ENCODE measurements at places on chromosomes 5 and 9. TPM values are rescaled to one million over a fixed set of nuclear protein-coding genes. Genes with fewer than 3 reads are reported as not detected.

- DNase-seq: no peak
Observed at GRCh38 chr5:107154593-107154992, 516.1 kb downstream of the EFNA5 start.

- DNase-seq: no peak
Observed at GRCh38 chr5:78594610-78595457, 53.7 kb downstream of the LHFPL2 start.

GRCh38 chr5:172110921-172111851 is 76.8 kb downstream of the STK10 start:
- DNase-seq: no peak

RNF183 gene
- not detected for total RNA-seq

PPP2R2B gene
- total RNA-seq: 36.6 TPM

DNA sequence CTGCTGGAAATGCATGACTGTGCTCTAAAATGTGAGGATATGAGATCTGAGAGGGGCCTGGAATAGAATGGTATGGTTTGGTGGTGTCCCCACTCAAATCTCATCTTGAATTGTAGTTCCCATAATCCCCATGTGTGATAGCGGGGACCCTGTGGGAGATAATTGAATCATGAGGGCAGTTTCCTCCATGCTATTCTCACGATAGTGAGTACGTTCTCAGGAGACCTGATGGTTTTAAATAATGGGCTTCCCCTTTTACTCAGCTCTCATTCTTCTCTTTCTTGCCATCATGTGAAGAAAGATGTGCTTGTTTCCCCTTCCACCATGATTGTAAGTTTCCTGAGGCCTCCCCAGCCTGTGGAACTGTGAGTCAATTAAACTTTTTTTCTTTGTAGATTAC is 133.6 kb upstream of the ADAMTS16 start:
- DNase-seq: no peak

GRCh38 chr5:41809128-41809527 is 61.1 kb downstream of the OXCT1 start:
- no peak for DNase-seq

DNA sequence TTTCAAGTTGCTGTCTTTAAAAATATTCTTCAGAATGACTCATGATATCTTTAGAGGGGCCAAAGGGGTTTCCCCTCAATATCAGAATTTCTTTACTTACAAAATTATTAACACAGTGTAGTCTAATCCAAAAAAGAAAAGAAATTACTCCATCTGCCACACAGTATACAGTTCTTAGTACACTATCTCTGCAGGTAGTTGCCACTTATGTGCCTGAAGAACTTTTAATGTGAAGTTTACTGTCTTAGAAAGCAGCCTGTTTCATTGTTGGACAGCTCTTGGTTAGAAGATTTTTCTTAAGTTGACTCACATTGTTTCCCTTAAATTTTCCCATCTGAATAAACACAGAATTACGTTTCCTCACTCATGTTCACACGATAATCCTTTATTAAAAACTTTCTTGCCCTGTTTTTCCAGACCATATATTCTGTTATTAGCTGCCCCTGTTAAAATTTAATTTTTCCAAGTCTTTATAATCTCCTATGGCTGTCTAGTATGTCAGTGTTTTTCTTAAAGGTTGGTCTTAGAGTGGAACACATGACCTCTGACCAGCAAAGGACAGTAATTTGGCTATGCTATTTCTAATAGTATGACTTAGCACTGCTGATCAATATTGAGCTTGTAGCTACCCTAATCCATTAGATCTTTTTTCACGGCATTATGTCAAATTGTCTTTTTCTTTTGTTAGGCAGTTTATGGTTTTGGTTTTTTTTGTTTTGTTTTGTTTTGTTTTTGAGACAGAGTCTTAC is 21.8 kb upstream of the FKTN start:
- no peak for DNase-seq

DNA sequence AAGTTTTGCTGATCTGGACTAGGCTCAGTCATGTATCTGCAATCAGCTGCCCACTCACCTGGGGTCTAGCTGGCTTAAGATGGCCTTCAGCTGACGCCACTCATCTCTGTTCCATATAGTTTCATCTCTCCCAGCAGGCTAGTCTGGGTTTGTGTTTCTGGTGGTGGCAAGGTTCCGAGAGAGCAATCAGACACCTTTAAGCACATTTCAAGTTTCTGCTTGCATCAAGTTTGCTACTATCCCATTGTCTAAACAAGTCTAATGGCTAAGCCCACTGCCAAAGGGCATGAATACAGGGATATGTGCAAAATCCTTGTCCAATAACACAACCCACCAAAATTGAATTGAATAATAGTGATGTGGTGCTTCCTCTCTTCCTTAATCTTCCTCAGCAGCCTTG is 251.7 kb downstream of the PIK3R1 start:
- no peak for DNase-seq

GRCh38 chr9:17185481-17186029 is 50.7 kb downstream of the CNTLN start:
- no peak for DNase-seq

DNA sequence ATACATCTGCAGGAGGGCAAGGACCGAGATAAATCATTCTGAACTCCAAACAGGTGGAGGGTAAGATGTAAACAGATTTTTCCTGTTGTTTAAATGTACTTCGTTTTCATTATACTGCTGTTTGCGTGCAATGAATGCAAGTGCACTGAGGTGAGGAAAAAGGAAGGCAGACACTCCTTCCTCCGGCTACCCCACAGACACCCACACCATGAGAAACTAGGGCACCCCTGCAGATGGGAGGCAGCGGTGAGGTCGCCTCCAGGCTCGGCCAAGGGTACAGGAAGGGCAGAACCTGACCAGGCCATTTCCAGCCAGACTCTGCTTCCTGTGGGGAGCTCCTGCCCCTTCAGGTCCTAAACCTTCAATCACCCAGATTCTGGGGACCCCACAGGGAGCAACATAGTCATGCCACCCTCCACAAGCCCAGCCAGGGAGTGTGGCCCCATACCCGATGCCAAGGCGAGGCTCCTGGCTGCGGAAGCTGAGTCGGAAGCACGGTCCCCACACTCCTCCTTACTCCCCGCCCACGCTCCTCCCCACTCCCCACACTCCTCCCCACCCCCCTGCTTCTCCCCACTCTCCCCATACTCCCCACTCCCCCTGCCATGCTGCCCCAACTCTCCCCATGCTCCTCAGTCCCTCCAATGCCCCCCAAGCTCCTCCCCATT is 37.1 kb downstream of the VAV2 start:
- DNase-seq: no peak

- no peak for DNase-seq
Observed at GRCh38 chr9:114261026-114261425, 61.9 kb upstream of the ORM1 start.

DNA sequence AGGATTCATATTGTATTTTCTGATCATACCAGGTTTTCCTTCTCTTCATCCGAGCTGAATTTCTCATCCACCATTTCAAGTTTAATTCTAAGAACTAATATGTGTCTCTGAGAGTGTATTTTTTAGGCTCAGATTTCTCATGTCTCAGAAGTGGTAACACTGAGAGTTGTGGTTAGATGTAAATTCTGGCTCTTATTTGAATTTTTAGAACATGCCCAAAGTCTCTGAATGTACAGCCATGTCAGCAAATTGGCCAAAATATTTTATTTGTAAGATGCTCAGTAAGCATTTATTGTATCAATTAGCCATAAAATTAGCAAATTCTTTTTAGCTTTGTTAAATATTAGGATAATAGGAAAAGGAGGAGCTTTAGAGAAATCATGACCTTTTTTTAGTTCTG is 16.6 kb downstream of the SV2C start:
- no peak for DNase-seq

LRRC19 gene
- not detected for total RNA-seq

GRCh38 chr9:6680797-6681146 is 35.2 kb upstream of the GLDC start:
- DNase-seq: no peak

NTNG2 gene
- 0.52 TPM for total RNA-seq

APBA1 gene
- 1.1 TPM for total RNA-seq

DRD1 gene
- total RNA-seq: 0.19 TPM

GRCh38 chr5:15834596-15835245 is 334.7 kb downstream of the FBXL7 start:
- no peak for DNase-seq

PSAT1 gene
- total RNA-seq: 317 TPM

DNA sequence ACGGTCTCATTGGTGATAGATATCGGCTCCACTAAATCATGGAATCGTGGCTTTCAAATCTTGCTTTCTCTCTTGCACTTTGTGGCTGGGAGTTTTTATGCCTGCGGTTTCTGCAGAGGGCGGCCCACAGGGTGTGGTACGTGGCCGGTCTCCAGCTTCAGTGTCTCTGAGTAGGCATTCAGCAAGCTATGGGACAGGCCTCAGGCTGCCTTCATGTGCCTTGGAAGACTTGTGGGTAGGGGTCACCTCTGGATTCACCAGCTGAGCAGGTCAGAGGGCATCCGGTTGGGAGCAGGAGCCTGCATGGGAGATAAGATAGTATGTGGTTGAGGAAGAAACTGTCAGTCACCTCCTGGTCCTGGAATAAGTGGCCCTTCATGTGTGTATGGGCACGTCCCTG is 47.7 kb downstream of the AMBP start:
- no peak for DNase-seq

GRCh38 chr5:170293273-170293672 is 4.3 kb downstream of the LCP2 start:
- DNase-seq: no peak

- no peak for DNase-seq
Observed at GRCh38 chr9:16386827-16387077, 483.7 kb downstream of the BNC2 start.

GRCh38 chr5:124512236-124512635 is 234.2 kb downstream of the ZNF608 start:
- no peak for DNase-seq

GRCh38 chr5:169085636-169086035 is 215.3 kb downstream of the SLIT3 start:
- DNase-seq: no peak

DNA sequence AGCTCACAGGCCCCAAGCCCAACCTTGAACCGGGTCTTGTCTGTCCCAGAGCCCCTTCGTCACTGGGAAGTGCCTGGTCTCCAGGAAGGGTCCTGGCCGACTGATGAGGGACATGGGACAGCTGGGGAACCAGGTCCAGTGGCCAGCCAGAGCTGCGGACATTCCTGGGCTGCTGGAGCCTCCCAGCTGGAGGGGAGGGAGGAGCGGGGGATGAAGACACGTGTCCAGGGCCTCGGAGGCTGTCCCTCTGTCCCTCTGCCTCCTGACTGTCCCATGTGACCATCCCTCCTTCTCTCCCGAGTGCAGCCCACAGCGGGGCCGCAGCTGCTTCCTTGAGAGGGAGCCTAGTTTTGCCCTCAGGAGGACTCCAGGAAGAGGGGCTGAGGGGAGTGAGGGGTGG is 41.7 kb upstream of the UBAC1 start:
- no peak for DNase-seq

GRCh38 chr5:132526290-132526973 is 16.9 kb downstream of the IL5 start:
- peak; percentile 21 for DNase-seq

DNA sequence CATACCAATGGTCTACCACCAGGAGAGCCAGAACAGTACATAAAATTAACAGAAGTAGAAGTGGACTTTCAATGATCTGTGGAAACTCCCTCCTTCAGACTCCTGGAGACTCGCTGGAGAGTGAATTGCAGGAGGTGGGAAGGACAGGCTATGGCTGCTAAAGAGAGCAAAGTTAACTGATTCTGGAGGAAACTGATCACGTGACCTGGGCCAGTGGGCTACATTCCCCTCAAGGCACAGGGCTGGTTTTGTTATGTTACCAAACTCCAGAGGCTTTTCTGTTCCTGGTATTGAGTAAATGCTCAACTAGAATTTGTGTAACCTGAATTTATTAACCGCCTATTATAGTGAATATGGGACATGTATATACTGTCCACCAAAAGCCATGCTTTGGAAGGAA is 372.6 kb downstream of the MTRR start:
- DNase-seq: no peak

DNA sequence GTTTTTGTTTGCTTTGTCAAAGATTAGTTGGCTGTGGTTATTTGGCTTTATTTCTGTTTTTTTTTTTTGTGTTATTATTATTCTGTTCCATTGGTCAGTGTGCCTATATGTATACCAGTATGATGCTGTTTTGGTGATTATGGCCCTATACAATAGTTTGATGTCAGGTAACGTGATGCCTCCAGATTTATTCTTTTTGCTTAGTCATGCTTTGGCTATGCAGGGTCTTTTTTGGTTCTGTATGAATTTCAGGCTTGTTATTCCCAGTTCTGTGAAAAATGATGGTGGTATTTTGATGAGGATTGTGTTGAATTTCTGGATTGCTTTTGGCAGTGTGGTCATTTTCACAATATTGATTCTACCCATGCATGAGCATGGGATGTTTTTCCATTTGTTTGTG is 312.8 kb downstream of the TAF11L14 start:
- DNase-seq: no peak

DNA sequence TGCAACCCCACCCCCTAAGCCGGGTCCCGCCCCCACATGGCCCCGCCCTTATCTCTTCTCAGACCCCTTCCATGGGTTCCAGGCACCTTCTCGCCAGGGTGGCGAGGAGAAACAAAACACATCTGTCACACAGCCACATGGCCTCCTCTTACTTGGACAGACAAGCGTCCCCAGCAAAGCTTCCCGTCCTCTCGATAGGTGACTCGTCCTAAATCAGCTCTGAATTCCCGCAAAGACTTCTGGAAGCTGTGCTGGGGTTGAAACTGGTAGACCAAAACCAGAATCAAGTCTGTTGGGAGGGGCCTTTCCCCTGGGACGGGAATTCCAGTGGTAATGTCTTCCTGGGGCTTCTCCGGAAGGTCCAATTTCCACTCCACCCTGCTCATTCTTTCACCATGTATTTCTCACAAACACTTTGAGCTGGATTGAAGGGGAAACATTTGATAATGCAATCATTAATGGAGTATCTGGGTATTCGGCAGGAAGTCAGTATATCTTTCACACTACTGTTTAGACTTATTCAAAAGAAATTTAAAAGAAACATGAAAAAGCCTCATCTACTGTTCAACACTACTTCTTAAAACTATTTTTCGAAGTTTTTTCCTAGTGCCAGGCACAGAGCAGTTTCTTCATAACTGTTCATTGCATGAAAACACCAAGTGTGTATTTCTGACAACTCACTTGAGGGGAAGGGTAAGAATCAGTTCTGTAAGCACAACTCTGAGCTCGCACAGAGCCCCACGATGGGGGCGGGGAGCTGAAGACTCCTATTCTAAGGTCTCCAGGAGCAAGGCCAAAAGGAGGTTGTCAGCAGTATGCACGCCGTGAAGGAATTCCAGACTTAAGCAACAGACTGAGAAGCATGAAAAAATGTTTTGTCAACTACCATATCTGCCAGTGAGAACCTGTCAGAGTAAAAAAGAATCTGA is 644 bp upstream of the CTNNAL1 start:
- no peak for DNase-seq

GRCh38 chr5:109192555-109193281 is 217.1 kb downstream of the PJA2 start:
- DNase-seq: no peak

- DNase-seq: no peak
Observed at GRCh38 chr5:55406292-55406691, 98.5 kb downstream of the MTREX start.
